ENCODE measurements at places on chromosomes 5 and 9.

DNA sequence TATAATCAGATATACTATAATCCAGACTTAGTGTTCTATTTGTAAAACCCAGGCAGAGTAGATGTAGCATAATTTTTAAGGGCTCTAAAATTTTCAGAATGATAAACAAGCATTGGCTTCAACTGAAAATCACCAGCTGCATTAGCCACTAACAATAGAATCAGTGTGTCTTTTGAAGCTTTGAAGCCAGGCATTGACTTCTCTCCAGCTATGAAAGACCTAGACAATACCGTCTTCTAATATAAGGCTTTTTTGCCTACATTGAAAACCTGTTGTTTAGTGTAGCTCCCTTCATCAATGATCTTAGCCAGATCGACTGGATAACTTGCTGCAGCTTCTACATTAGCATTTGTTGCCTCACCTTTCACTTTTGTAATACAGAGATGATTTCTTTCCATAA lies 1877.3 kb upstream of the ACO1 start:
- DNase-seq: no peak

GRCh38 chr5:131150408-131150807 lies 14.6 kb downstream of the HINT1 start:
- no peak for DNase-seq

DNA sequence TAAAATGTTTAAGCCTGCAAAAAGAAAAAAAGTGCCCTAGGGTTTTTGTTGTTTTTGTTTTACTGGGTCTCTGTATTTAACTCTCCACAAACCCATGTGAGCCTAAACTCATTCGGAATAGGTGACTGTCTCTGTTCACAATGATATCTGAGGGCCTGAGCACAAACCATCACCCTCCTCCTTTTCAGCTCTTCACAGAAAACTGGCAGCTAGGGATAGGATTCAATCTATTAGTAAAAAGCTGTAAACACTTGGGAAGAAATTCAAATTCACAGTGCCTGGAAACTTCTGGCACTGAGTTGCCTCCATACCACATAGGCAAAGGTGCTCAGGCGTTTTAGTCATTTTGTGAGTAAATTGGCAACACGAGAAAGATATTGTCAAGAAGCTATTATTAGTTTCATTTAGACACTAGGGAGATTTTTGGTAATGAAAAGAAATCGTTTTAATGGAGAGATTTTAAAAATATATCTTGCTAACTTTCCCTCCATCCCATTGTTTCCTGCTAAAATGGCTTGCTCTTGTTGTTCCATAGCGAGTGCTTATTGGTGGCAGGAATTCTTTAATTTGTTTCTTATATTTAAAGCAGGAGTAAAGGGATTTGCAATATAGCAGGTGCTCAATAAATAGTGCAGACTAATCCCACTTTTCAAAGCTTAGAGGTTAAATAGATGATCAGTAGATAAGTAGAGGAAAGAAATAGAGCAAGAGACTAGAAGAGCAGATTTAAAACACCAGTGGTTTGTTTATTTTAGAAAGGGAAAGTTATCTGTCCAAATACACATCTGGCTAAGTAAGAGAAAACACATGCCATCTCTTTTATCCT lies 9.7 kb downstream of the FOXD1 start:
- DNase-seq: no peak

DNA sequence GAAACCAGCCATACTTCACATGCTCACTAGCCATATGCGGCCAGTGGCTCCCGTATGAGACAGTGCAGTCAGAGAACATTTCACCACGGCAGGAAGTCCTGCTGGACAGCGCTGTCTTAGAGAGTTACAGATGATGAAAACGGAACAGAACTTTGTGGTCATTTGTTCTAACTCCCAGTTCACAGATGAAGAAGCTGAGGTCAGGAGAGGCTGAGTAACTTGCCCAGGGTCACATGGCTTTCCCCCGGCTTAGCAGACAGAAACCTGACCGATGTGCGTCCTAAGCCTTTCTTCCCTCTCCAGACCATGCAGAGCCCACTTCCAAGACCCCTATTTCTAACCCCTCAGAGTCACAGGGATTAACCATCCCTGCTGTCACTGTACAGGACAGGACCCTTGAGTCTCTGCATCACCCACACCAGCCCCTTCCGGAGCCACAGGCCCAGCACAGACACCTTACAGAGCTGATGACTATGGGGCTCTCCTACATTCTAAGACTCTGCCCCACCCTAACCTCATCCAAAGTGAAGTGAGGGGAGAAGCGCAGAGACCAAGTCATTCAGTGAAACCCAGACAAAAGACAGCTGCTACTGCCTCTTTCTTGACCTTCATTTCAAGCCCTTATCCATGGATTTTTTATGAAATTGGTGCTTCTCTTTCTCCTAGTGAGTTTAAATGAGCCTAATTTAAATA lies 86.9 kb downstream of the PTPN3 start:
- no peak for DNase-seq

DNA sequence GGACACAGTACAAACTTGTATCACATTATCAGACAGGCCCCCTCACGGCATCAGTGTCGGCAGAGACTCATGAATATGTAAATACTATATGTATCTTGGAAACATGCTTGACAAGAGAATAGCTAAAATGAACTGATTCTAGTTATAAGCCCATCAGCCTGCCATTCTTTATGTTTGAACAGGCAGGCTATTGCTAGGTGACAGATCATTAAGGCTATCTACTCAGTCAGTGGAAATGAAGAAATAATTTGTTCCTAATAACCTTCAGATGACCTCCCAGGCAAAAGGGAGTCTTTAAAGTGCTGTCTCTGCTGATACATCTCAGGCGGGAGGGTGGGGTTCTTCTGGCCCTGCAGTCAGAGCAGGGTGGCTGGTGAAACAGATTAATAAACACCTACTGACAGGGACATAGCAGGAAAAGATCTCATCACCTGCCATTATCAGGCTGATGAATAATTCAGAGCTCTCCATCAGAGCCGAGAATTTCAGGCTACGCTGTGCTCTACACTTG lies 394.2 kb downstream of the RASEF start:
- DNase-seq: no peak

GRCh38 chr5:76475385-76475784 lies 72.3 kb downstream of the IQGAP2 start:
- no peak for DNase-seq

DNA sequence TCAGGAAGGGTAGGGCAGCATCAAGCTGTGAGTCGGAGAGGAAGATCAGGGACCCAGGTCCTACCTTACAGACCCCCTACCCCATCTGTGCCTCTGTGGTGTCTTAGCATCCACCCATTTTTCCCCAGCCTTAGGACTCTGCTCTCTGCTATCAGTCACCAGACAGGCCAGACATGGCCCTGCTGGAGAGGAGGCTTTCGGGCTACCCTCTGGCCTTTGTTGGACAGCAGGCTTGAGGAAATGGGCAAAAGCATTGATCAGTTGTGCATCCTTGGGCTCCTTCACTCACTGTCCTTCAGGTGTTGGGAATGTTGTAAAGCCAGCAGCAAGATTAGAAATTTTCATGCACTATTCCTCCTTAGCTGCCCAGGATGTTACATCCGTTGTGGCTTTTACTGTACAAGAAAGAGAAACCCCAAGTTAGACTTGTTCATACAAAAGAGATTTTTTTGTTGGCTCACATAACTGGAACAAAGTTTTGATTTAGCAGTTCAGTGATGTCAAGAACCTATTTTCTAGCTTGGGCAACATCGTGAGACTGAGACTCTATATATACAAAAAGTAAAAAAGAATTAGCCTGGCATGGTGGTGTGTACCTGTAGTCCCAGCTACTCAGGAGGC lies 17.4 kb upstream of the TNFAIP8 start:
- DNase-seq: no peak

DNA sequence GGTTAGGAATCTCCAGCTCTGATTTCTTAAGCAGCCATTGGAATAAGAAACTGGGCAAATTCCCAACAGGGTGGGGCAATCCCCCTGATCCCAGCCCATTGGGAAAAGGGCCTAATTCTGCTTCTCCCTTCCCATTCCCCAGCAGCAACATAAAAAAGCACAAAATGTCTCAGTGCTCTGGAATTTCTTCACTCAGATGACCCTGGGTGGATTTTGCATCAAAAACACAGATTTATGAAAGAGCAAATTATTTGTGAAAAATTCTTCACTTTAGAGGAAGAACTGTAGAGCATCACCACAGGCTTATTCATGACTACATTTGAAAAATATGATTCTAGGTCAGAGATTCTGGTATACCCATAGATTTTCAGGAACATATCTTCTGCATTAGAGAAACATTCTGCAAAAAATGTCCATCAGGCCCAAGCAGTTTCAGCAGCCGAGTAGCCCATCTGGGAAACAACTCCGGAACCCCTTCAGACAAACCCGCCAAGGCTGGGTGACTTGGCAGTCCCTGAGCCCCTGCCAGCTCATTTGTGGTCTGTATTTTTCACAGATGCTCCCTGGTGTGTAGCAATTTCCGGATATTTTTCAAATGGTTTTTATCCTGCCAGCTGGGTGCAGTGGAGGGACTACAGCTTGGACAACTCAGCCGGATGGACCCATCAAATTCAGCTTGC lies 102.1 kb upstream of the RANBP3L start:
- DNase-seq: peak; percentile 71

GRCh38 chr9:136306211-136307208 lies 2.6 kb upstream of the CCDC187 start:
- no peak for DNase-seq

GRCh38 chr5:40791715-40792139 lies 6.4 kb downstream of the PRKAA1 start:
- DNase-seq: no peak

GRCh38 chr5:77882670-77883257 lies 106.6 kb upstream of the TBCA start:
- DNase-seq: peak; percentile 43

GRCh38 chr5:135333732-135334515 lies 65.1 kb downstream of the MACROH2A1 start:
- DNase-seq: no peak

- DNase-seq: no peak
These were observed 3.9 kb downstream of the TYRP1 start for GRCh38 chr9:12696931-12697622.

DNA sequence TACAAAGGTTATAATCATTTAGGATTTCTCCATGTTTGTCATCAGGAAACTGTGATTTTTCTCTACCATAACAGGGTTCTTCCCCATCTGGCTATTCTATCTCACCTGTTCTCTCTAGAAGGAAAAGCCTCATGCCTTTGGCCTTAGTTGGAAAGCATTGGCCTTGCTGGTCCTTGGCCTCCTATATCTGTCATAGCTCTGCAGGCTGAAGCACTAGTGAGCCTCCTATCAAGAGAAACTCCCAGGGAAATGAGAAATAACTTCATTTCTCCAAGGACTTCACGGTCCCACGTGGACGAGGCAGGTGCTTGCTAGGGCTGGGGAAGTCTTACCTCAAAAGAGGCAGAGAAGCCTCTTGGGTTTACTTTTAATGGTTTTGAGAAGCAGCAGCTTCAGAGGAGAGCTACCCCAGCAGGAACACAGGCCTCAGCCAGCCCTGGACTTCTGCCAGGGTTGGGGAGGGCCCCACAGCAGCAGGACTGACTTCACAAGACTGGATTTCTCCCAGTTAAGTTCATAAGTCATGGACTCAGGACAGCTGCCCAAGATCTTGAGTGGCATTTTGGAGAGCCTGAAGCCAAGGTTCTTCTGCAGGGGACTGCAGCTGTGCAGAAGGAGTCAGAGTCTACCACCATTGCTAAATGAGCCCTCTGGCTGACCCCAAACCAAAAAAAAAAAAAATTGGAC lies 15.8 kb upstream of the PSAT1 start:
- DNase-seq: no peak

GRCh38 chr5:153794327-153794726 lies 244.4 kb downstream of the FAM114A2 start:
- no peak for DNase-seq

GRCh38 chr5:62306896-62307689 lies 1.1 kb downstream of the KIF2A start:
- DNase-seq: peak; percentile 55

GRCh38 chr9:91179237-91180138 lies 182.2 kb downstream of the AUH start:
- DNase-seq: no peak

- peak; percentile 94 for DNase-seq
These were observed 21.6 kb downstream of the LPCAT1 start for GRCh38 chr5:1502046-1502736.

DNA sequence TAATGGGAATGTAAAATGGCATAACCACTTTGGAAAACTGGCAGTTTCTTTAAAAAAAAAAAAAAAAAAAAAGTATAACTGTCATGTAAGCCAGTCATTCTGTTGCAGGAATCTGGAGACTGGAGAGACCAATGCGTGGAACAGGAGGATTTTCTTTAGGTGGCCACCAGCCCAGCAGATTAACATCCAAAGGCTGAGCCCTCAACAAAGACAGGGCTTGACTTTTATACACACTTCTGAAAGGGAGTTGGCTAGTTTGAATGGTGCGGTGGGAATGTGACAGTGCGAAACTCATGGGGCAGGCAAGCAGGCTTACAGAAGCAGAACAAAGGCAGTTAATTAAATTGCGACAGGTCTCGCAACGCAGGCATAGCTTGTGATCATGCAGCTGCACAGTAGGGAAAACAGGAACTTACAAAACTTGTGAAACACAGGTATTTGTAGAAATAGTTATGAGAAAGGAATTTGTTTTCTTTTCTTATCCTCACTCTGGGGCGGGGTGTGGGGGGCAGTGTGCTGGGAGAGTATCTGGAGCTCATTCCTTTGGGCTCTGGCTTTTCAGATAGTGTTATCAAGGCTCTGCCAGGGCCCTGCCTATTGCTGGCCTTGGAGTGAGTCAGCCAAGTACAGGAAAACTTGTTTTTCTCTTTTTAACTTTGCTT lies 12.0 kb downstream of the UIMC1 start:
- peak; percentile 91 for DNase-seq

DNA sequence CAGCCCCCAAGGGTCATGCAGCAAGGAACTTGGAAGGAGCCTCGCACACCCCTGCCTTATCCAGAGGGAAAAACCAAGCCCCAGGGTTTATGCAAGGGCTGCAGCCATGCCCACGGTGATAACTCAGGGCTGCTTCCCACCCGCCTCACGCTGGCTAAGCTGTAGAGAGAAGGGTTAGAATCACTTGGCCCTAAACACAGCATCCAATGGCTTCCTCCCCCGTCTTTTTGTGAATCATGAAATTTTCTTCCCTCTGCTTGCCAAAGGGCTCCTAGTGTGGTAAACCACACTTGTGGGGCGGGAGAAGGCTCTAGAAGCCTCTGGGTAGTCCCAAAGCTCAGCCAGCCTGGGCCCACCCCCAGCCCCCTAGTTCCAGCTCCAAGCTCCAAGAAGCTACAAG lies 55.9 kb upstream of the ORM1 start:
- no peak for DNase-seq

DNA sequence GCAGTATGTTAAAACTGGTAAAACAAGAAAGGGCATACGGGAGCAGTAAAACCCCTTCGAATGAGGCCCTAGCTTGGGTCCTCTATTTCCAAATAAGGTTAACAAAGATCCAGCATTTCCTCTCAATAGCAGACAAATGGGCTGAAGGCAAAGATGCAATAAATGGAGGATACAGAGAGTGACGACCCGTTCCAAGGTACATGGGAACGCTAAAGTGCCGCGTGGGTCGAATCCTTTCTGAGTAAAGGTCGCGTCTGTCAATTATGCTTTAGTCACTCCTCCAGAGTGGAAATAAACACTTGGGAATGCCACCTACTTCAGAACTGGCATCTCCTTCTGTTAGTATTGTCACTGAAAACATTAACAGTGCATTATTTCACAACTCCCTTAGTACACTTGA lies 24.7 kb downstream of the ARL15 start:
- DNase-seq: no peak

DNA sequence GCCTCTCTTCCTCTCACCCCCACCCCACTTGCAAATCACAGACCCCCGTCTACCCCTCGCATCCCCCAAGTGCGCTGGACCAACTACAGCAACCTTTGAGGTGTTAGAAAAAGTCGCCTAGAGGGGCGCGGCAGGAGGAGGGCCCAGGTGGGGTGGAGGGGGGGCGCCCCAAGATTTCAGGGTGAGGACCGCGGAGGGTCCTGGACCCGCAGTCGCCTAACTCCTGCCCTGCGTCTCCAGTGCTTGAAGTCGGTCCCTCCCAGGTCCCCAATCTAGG lies 379 bp upstream of the EGFLAM start:
- DNase-seq: no peak

Data from suppressor macrophage treated with lipopolysaccharide for 4 hours (primary cell).